Mesenchymal stem cell (in vitro differentiated cells and primary cell): ENCODE measurements at places on chromosomes 13 and 19.

DNA sequence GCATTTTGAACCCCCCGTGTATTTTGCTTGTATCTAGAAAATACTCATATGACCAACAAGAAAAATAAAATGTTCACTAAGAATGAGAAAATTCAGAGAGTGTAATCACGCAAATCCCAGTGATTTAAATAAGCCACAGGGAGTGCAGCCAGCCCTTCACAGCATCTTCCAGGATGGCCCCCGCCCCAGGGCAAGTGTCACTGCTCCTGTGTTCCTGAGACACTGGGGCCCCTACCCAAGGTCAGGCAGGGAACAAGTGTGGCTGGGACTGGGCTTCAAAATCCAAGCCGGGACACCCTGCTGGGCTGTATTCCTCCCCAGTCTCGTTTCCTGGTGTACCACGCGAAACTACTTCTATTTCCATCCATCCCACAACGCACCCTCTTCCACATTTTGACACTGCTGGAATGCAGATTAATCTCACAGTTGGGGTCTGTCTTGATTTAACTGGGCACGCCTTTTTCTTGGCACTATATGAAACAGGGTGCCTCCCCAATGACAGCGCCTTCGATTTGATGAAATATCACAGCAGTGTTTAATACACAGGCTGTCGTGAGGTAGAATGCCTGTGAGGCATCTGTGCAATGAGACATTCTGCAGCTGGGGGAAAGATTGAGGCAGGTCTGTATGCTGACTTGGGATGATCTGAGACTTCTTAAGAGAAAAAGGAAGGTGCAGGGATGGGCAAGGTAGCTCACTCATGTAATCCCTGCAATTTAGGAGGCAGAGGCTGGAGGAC, 18.3 kb upstream of the CCNP start:
- no peak for DNase-seq

GRCh38 chr13:112916296-112916695, 52.7 kb upstream of the MCF2L start:
- no peak for DNase-seq

- DNase-seq = peak; percentile 88
These were observed 21.9 kb downstream of the SMIM24 start for GRCh38 chr19:3458229-3459088.

- DNase-seq = no peak
These were observed 1.7 kb downstream of the KANK2 start for GRCh38 chr19:11195681-11196080.

- DNase-seq = peak; percentile 84
These were observed at the start of gene TMEM147 for GRCh38 chr19:35545001-35545854. Gene TMEM147 (plus strand): TSS chr19:35545626. CDS start chr19:35545740, 114 bp downstream.
